ENCODE measurements at places on chromosomes 6 and 20.
A peak's percentile ranks its signal among the peaks of the same experiment; 100 is the strongest.

DNA sequence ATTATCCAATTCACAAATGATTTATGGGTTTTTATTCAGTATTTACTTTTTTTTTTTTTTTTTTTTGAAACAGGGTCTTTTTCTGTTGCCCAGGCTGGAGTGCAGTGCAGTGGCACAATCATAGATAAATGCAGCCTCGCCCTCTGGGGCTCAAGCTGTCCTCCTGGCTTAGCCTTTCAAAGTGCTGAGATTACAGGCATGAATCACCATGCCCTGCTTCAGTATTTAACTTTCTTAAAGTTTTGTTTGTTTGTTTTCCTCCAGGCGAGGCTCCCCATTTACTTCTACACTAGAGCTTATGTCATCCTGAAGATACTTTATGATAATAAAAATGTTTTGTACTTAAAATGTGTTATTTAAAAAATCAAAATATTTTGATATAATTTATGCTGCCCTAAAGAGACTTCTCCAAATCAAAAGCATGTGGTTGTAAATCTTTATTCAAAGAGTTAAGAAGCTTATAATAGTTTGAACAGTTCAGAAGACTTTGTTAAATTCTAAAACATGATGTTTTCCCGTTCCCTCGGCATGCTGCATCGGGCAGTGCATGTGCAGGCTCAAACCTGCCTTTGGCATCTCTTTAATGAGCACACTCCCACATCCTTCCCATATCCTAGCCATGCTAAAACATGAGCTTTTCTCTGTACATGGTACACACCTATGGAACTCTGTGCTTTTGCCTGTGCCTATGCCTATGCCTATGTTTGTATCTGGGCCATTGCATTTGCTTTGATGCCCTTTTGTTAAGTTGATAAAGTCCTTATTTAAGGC, 11.0 kb downstream of the SMPDL3A start:
- DNase-seq: peak; percentile 74

DNA sequence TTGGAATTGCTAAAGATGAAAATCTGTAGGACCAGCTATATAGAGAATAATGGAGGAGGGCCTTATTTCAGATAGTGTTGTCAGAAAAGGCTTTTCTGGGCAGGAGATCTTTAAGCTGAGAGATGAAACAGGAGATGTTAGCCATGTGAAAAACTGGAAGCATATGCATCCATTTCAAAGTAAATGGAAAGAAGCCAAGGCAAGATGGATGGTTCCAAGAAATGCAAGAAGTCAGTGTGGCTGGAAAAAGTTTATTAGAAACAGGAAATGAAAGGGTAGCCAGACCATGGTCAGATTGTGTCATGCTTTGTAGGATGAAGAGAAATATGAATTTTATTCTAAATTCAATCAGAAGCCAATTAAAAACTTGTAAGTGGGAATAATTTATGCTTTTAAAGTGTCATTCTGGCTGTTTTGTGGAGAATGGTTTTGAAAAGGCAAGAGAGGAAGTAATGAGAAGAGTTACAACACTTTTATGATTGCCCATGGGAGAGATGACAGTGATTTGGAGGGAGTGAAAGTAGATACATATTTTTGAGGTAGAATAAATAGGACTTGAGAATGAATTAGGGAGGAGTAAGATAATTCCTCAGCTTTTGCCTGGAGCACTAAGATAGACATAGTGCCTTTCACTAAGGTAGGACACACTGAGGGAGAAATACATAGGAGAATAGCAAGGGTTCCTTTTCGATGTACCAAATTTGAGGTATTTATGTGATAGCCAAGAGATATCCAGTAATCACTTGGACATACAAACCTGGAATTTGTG, 620.1 kb downstream of the HTR1B start:
- peak; percentile 25 for DNase-seq

- DNase-seq: peak; percentile 30
These were observed 107.2 kb upstream of the SASH1 start for GRCh38 chr6:148235446-148235845.

- no peak for DNase-seq
These were observed 63.3 kb upstream of the TAB2 start for GRCh38 chr6:149254253-149254652.

DNA sequence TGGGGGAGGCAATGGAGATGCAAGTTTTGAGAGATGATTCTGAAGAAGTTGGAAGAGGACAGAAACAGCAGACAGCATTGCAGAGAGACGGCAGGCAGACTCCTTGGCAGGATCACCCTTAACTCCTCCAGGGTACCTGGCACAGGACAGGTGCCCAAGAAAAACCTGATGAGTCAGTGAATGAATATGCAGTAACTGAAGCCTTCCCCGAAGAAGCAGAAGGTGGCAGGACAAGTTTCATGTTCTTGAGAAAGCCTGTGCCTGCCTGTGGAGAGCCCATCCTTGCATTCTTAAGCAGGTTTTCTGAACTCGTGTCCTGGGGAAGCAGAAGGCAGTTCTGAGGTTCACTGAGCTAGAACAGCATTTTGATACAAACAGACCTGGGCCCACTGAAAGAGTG, 79.6 kb upstream of the SASH1 start:
- no peak for DNase-seq

DNA sequence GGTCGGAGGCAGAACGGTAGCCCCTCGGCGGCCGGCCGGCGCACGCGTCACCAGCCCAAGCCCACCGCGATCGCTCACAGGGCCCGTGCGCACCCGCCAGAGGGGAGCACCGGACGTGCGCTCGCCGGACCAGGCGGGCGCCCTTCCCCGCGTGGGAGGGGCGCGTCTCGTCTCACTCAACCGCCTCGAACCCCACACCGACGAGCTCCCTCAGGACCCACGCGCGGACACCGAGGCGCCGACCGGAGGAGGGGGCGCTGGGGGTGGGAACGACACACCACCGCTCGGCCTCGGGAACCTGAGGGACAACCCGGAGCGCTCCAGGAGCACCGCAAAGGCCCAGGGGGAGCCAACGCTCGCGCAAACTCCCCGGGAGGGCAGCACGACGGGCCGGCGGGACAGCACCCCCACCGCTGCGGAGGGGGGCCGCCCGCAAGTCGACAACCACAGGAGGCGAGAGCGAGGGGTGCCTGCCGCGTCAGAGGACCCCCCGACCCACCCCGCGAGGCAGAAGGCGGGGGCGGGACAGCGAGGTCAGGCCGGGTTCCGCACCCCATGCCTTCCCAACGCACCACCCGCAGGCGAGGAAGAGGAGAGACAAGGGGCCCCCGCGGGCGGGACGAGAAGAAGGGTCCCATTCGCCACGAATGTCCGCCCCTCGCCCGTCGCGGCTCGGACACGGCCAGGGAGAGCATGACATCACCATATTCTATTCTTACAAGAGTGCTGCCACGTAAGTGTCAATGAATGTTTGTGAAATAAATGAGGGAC, 512.7 kb upstream of the ZNF337 start:
- DNase-seq: no peak

- peak; percentile 58 for DNase-seq
These were observed 26.8 kb downstream of the PPP1R14C start for GRCh38 chr6:150169609-150170008.

GRCh38 chr6:108174371-108175175, 8.8 kb downstream of the NR2E1 start:
- DNase-seq: peak; percentile 58

DNA sequence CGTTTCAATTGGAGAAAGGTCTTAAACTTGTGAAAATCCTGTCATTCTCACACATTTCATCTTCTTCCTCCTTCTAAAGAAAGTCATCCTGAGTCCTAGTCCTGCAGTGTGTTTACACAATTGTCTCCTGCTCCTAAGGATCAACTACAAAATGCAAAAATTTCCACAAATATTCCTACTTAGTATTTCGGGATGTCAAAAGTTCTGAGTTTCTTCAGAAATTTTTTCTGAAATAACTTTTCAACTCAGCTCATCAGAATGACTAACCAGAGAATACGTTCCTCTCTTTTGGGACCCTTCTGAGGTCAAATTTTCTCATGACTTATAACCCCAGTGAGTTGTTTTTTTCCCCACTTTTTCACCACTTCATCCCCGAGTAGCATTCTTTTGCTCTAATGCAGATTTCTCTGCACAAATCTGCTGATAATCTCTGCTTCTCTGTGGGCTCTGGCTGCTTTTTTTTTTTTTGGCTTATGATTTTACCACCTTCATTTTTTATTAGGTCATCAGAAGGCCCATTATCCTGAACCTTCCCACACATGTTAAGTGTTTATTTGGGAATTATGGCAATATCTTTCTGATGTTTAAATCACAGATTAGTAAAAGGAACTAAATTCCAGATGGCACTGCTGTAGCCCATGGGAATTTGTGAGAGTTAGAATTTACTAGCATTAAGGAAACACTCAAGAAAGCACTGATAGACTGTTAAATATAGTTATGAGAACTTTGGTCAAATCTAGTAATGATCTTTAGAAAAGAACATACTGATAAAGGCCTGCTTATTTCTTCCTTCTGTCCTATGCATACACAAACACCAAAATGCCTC, 41.4 kb downstream of the MAP3K5 start:
- no peak for DNase-seq

- no peak for DNase-seq
These were observed 89.8 kb downstream of the IYD start for GRCh38 chr6:150458579-150458978.

DNA sequence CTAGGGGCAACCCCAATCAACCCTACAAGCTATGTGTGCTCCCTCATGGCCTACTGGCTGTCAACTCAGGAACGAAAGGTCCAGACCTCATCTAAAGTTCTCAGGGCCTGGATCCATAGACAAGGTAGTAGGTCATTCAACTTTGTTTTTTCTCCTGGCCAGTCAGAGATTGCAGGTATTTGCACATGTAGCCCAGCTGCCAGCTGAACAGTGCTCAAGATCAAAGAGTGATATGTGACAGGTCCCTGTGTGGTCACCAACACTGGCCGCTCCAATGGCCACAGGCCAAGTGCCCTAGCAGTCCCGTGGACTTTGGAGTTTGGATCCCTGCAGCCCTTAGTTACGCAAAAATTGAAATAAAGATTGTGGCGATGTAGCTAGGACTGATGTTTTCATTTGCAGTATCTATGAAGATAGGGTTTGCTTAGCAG, 60.6 kb upstream of the ATXN1 start:
- DNase-seq: no peak

GRCh38 chr6:105781915-105782314, 304.2 kb upstream of the PRDM1 start:
- no peak for DNase-seq

GRCh38 chr20:46004889-46005473, 3.7 kb upstream of the MMP9 start:
- DNase-seq: no peak

GRCh38 chr6:71531006-71531405, 242.4 kb downstream of the OGFRL1 start:
- DNase-seq: no peak

GRCh38 chr20:37911261-37911660, 8.3 kb downstream of the VSTM2L start:
- no peak for DNase-seq
